ENCODE measurements at places on chromosomes 3 and 15.

DNA sequence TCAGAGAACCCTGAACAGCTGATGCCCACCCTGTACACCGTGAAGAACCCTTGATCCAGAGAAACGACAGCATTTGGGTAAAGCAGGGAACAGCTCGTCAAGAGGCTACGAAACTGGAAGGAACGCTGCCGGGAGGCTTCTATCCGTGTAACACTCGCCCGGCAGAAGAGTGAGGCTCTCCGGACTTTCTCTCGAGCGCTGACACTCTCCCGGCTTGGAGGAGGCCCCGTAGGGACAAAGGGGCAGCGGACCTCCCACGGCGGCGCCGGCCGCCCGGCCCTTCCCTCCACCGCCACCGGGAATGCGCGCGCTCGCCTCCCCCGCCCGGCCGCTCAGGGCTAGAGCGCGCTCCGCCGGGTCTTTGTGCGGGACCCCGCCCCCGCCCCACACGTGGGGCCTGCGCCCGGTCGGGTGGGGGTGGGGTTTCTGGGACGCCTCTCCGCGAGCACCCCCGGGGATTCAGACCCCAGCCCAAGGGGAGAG, 1.7 kb downstream of the HYAL2 start:
- peak; percentile 68 for DNase-seq

DNA sequence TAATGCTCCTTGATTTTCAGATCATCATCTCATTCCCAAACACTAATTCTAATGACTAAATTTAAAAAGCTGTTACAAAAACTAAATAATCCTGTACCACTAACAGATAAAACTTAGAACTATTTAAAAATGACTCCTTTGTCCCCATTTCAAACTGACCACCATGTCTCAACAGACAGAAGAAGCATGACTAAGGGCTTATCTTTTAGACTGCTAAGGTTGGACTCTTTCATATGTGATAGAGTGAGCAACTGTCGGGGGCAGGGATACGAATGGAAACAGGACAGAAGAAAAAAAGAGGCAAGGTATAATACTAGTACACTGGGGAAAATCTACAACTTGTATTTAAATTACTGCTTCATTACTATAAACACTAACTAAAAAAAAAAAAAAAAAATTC, 23.3 kb downstream of the SNX4 start:
- no peak for DNase-seq

- no peak for DNase-seq
These were observed 22.9 kb upstream of the FBLN2 start for GRCh38 chr3:13525827-13526625.

- DNase-seq: no peak
These were observed 53.1 kb downstream of the SLC30A4 start for GRCh38 chr15:45469441-45469840.
